NCI-H1694 (cell line): ENCODE measurements at places on chromosomes 5 and 9.

DNA sequence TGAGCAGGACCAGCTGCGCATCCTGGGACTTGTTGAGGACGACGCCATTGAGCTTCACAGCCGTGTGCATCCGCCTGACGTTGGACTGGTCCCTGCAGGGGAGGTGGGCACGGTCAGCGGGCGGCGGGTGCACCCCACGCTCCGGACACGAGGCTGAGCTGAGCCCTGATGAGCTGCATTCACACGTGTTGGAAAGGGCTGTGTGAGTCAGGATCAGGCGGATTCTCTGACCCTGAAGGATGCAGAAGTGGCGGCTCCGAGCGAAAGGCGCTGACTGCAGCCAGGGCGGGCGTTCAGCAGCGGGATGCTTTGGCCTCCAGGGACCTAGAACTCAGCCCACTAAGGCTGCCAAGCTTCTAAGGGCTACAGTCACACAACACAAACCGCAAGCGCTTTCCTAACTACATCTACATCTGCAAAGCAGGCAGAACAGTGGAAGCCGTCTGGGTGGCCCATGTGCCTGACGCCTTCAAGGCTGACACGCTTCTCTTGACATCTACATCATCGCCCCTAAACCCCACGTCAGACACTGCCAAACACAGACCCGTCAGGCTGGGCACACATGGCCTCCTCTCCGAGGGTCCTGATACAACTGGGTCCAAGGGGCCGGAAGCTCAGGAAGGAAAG is 44.9 kb downstream of the NKD2 start:
- DNase-seq: no peak

- DNase-seq: no peak
Measured at GRCh38 chr5:61120534-61120933, 41.7 kb downstream of the SMIM15 start.

DNA sequence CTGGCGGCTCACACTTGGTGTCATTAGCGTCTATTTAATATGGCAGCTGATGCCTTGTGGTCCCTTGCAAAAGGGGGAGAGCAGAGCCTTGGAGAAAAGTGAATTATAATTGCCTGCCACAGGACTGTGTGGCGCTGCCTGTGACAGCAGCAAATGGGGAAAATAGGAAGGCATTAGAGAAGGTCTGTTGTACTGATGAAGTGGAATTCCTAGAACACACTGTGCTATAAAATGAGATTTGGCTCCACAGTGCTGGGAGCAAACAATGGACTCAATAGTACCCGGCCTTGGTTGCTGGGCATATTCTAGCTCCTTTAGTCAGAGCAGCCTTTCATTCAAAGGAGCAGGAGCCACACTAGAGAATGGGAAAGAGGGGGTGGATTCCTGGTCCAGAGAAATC is 21.3 kb downstream of the SEMA6A start:
- no peak for DNase-seq

DNA sequence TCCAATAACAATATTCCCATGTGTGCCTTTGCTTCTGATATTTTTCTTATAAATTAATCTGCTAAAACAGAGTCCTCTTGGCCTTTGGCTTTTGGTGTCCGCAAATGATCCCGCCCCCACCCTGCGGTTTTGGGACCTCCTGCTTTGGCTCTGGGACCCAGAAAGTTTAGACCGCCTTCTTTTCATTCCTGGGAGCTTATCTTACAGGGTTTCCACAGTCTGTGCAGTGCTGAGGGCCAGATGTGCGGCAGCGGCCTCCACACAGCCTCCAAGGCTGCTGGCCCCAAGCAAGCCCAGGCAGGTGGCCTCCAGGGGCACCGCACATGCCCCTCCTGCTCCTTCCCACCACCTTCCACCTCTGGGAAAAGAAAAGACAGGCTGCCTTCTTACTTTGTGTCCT is 191.5 kb downstream of the ERCC6L2 start:
- DNase-seq: no peak

DNA sequence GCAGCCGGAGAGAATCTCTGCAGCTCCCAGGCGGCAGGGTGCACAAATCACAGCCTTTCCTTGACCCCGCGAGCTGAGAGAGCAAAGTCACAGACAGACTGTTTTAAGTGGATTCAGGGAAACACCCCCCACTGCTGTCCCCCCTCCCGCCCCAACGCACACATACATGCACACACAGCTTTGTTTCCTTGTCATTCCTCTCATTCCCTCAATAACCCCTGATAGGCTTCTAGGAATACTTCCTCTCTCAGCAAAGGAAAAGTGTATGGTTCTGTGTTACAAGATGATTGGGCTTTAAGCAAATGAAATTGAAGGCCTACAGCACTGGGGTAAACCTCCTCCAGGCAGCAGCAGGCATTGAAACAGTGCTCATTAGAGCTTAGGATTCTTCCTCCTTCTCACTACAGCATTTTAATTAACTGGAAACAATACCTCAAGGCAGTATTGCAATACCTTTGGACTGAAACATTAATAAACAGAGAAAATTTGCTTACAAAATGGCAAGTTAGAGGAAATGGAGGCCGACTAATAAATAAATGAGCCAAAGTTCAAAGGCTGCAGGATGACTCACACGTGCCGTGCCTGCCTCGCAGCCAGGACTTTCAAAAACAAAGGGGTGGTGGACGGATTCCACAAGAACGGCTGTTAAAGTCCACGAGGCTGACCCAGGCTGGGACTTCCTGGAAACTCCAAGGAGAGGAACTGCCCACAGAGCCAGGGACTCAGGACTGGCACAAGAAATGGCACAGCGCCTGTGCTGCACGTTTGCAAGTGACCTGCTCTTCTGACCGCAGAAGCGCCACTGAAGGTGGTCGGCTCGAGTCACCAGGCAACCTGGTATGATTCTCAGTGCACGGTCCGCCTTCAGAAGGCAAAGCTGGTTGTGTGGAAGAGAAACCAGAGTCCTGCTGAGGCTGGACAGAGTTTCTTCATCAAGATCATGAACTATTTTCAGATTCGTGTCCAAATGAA is 236.2 kb downstream of the SYK start:
- no peak for DNase-seq

GRCh38 chr9:124623966-124624734 is 117.0 kb upstream of the NR5A1 start:
- no peak for DNase-seq

GRCh38 chr9:29199975-29200374 is 1626.7 kb upstream of the C9orf72 start:
- DNase-seq: no peak

- DNase-seq: no peak
Measured at GRCh38 chr5:138408023-138408422, 30.8 kb upstream of the REEP2 start.

DNA sequence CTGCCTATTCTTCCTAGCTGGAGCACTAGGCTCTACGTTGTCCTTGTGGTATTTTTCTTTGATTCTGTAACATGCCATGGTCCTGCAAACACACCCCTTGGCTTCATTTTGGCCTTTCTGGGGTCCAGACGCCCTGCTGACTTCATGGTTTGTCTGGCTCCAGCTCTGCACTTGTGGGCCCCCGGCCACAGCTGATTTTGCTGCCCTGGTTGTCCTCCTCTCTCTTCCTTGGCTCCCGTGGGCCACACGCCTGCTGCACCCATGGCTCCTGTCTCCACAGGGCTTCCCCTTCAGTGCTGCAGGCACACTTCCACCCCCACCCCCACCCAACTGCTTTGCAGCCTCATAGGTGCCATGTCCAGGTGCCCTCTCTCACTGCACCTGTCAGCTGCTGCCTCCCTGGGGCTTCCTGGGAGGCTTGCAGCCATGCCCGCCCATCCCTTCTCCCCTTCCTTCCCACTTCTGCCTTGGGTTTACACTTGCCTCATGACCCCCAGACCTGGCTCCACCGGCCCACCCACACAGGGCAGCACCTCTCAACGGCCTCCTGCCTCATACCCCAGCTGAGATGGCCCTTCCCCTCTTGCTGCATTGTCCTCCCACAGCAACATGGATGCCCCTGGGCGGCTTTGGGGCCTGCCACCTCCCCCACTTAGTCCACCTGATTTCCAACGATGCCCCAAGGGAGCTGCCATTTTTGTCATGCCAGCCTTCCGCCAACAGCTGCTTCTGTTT is 25.6 kb downstream of the SLC6A3 start:
- DNase-seq: no peak

DNA sequence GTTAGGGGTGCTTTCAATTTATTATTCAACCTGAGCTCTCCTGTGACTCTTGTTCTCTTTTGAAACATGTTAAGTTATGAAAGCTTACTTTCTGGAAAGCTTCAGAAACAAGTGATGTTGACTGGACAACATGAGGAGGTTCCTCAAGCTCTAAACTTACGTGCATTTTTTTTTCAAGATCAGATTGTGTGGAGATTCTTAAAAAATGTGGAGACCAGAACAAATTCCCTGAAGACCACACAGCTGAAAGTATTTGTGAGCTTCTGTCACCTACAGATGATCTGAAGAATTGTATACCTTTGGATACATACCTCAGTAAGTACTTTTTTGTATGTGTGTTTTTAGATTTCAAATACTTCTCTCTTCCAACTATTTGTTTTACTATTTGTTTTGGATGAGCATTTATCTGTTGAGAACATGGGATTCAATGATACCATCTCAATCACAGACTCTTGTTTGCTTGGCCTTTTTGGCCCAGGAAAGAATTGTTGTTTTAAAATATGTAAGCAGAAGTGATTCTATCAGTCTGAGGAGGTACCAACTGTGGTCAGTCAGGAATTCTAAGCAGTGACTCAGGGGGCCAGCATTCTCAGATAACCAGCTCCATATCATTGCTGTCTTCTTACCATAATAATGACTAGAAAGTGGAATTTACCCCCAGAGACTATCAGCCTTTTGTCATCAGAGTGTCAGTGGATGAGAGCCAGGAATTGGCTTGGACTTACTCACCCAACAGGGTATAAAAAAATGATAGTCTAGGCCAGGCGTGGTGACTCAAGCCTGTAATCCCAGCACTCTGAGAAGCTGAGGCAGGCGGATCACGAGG is 34.4 kb upstream of the GLIPR2 start:
- DNase-seq: no peak

DNA sequence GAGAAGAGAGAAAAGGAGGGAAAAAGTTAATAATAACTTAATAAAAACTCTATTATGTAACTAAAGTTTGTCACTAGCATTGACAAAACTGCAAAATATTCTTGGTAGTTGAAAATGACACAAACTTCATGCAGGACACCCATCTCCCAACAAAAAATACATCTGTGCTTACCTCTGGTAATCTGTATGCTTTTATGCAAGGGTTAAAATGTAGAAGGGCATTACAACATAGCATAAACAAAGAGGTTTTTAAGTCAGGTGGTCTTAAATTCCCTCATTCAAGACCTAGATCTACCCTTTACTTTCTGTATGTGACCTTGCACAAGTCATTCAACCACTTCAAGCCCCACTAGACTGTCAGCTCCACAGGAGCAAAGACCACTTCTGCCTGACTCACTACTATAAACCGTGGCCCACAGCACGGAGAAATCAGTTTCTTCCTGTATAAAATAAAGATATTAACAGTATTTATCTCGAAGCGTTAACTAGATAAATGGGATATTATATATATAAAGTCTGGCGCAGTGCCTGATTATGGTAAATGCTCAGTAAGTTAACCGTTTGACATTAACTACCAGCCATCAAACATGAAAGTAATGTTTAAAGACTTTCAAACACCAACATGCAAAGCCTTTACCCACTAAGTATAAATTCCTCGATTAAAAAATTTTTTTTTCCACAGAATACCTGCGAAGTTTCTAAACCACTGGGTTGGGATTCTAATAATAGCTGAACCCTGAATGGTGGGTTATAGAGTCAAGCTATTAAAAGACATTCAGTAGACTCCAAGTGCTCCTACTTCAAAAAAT is 2.0 kb downstream of the FBXL17 start:
- no peak for DNase-seq

GRCh38 chr5:17838469-17838868 is 204.2 kb downstream of the TAF11L14 start:
- DNase-seq: no peak

DNA sequence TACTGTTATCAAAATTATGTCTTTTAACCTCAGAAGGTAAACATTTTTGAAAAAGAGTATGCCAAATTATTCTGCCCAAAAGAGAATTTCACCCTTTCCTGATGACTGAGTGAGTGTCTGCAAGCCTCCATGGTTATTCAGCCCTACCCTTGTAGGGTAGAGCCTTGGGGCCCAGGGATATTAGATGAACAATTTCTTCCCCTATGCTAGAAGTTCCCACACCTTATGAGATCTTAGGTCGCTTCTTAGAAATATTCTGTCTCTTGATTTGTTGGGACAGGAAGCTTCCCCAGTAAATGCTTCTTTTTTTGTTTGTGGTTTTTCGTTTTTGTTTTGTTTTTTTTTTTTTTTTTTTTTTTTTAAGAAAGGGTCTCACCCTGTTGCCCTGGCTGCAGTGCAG is 3.1 kb downstream of the CRB2 start:
- no peak for DNase-seq

DNA sequence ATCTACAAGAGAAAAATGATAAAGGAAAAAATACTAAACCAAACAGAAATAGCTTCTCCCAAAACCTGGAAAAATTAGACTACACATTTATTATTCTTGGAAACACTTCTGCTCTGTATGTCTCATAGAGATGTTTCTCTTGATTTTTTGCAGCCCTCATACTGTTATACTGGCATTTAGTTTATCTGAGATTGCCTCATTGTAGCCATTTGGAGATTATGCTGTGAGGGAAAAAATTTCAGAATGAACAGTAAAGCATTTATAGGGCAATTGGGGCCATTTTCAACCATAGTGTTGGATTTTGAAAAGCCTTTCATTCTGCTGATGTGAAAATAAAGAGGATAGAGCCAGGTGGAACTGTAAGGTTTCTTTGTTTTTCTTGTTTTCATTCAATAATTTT is 441.8 kb upstream of the RIOK2 start:
- no peak for DNase-seq

- DNase-seq: no peak
Measured at GRCh38 chr9:2800394-2801179, 43.3 kb downstream of the PUM3 start.

DNA sequence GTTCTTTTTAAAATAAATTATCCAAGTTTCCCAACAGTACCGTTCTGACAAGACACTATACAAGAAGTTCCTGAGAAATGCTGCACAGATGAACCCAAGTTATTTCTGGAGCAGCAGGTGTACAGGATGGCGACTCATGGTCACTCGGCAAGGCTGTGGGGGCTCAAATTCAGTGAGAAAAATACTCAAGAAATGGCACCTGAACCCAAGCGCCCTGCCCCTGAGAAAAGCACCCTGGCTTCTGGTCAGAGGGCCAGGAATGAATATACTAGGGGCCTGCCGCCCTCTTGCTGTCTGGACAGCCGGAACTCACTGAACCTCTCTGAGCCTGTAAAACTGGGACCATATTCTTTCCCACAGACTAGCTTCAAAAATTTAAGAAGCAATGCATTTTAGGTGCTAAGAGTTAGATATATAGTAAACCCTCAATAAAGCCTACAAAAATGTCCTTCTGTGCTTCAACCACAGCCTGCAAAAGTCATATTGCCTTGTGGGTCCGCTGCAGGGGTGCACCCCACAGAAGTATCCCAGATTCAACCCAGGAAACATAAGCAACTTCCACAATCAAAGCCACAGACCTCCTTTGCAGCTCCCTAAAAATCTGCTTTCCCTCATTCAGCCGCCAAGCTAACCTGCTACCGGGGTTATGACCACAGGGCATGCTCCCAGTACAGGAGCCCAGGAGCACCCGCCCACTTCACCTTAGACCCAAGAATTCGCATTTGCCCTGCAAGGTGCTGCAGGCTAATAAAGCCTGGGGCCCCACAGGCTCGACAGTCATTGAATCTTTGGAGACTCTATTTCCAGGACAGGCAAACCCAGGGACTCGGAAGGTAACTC is 1.4 kb downstream of the RAPGEF1 start:
- no peak for DNase-seq
